ENCODE measurements at places on chromosomes 11 and 22.

DNA sequence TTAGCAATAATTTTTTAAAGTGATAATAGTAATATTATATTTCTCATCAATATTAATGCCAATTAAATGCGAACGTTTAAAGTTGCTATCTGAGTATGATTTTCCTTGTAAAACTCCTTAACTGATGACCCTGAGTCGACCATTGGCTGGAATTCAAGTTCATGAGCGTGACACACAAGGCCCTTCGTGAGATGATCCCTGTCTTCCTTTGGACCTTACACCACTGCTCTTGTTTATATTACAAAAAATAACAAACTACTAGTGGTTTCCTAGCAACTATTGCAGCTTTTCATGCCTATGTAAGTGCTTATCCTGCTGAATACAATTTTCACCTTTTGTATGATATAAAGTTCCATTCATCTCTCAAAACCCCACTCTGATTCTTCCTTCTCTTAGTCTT lies 752.9 kb downstream of the CNTN5 start:
- no peak for DNase-seq
- H3K36me3 ChIP-seq: no peaks in the 10 kb centered on the region

GRCh38 chr11:91688672-91689071 lies 535.9 kb upstream of the FAT3 start:
- H3K27me3 ChIP-seq: no peaks in the 10 kb centered on the region
- H3K4me1 ChIP-seq: no peaks in the 10 kb centered on the region
- DNase-seq: no peak
- H3K27ac ChIP-seq: no peak overlapping the region
- H3K36me3 ChIP-seq: no peaks in the 10 kb centered on the region

DNA sequence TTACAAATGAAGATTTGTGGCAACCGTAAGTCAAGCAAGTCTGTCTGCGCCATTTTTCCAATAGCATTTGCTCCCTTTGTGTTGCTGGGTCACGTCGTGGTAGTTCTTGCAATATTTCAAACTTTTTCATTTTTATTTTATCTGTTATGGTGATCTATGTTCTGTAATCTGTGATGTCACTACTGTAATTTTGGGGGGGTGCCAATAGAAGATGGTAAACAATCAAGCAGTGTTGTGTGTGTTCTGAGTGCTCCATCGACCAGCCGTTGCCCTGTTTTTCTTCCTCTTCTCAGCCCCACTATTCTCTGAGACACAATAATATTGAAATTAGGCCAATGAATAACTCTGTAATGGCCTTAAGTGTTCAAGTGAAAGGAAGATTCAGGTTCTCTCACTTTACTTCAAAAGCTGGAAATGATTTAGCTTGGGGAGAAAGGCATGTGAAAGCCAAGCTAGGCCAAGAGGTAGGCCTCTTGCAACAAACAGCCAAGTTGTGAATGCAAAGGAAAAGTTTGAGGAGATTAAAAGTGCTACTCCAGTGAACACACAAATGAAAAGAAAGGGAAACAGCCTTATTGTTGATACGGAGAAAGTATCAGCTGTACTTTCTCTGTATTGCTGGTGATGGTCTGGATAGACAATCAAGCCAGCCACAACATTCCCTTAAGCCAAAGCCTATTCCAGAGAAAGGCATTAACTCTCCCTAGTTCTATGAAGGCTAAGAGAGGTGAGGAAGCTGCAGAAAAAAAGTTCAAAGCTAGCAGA lies 7.5 kb downstream of the ZC3H12C start:
- H3K27ac ChIP-seq: no peak overlapping the region

DNA sequence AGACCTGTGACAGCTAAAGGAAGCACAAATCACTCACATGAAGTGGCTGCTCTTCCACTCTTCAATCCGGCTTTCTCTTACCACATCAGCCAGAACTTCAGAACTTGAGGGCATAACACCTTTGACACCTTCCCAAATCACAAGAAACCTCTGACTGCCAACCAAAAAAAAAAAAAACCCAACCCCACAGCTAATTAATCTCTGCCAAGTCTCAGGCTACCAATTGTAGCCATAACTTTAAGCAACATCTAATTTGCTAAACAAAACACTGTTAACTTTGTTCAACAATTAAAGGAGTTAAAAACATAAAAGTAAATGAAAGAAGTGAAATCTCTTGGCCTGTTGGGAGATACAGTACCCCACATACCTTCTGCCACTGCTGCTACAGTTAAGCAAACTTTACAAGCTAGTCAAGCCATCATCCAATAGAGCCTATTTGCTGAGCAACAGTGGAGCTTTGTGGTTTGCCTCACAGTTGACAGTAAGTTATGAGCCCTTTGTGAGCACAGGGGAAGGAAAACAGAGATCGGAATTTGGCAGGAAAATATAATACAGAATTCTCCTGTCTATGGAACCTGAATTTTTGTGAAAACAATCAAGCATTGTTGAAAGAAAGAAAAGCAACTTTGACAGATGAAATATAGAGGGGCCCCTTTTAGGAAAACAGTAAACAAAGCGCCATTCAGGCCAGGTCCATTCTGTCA lies at the start of gene SOX6:
Gene SOX6 (minus strand): TSS at position 490 of the 704 bp plus-strand sequence. CDS start 15,298 bp downstream, outside the sequence.
- H3K36me3 ChIP-seq: no peaks in the 10 kb centered on the region
- no peak within 1 kb of the TSS for H3K4me3 ChIP-seq
- no peaks in the 10 kb centered on the region for H3K4me1 ChIP-seq
- H3K27ac ChIP-seq: no peak within 1 kb of the TSS
- no peak for DNase-seq
- no peaks in the 10 kb centered on the region for H3K27me3 ChIP-seq

- H3K27me3 ChIP-seq: no peaks in the 10 kb centered on the region
- peak; percentile 54 for DNase-seq
- peaks cover 3% of the 10 kb centered on the region for H3K4me1 ChIP-seq
- no peak overlapping the region for H3K27ac ChIP-seq
- H3K4me3 ChIP-seq: peak overlapping the region; percentile 41
Measured at GRCh38 chr11:124481365-124482323, 36.1 kb upstream of the OR8B8 start.

GRCh38 chr11:118635642-118636041 lies 28.2 kb downstream of the PHLDB1 start:
- no peaks in the 10 kb centered on the region for H3K4me1 ChIP-seq
- no peak for DNase-seq
- H3K36me3 ChIP-seq: no peaks in the 10 kb centered on the region
- no peak overlapping the region for H3K27ac ChIP-seq
- H3K27me3 ChIP-seq: peaks cover 20% of the 10 kb centered on the region

GRCh38 chr11:515131-515530 lies 8.1 kb upstream of the RNH1 start:
- no peaks in the 10 kb centered on the region for H3K36me3 ChIP-seq
- no peak overlapping the region for H3K4me3 ChIP-seq
- no peak overlapping the region for H3K27ac ChIP-seq
- no peak for DNase-seq

DNA sequence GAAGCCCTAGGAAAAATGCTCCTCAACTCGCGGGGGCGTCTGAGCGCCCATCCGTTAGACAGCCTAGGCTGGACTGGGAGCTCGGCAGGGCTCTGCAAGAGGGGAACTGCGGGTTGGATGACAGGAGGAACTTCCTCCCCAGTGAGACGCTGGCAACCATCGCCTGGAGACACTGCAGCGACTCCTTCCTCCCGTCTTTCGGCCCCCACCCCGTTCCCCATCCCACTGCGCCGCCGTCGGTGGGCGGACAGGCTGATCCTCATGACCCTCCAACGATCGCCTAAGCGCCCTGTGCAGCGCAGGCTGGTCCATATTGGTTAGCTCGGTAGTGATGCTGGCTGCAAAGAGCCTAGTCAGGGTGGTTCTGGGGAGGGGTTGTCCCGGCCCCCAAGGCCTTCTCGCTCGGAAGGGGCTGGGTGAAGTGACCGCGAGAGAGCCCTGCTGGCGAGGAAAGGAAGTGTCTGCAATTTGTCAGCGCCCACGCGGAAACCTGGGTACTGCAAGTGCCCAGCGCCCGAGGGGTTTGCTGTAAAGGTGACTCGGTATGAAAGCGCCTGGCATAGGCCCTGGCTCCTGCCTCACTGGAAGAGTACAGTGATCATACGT lies 638 bp downstream of the NRGN start:
- H3K4me1 ChIP-seq: peaks cover 9% of the 10 kb centered on the region
- H3K4me3 ChIP-seq: peak overlapping the region; percentile 59
- H3K27me3 ChIP-seq: no peaks in the 10 kb centered on the region
- H3K27ac ChIP-seq: no peak overlapping the region

- no peaks in the 10 kb centered on the region for H3K36me3 ChIP-seq
- no peak overlapping the region for H3K27ac ChIP-seq
- DNase-seq: no peak
- no peak overlapping the region for H3K4me3 ChIP-seq
- no peaks in the 10 kb centered on the region for H3K27me3 ChIP-seq
- no peaks in the 10 kb centered on the region for H3K4me1 ChIP-seq
Measured at GRCh38 chr11:105156231-105156630, 16.7 kb upstream of the CARD18 start.

- H3K27me3 ChIP-seq: no peaks in the 10 kb centered on the region
- no peak for DNase-seq
- no peaks in the 10 kb centered on the region for H3K36me3 ChIP-seq
- H3K4me3 ChIP-seq: no peak overlapping the region
- H3K4me1 ChIP-seq: no peaks in the 10 kb centered on the region
Measured at GRCh38 chr11:10432493-10432892, 22.6 kb upstream of the AMPD3 start.

DNA sequence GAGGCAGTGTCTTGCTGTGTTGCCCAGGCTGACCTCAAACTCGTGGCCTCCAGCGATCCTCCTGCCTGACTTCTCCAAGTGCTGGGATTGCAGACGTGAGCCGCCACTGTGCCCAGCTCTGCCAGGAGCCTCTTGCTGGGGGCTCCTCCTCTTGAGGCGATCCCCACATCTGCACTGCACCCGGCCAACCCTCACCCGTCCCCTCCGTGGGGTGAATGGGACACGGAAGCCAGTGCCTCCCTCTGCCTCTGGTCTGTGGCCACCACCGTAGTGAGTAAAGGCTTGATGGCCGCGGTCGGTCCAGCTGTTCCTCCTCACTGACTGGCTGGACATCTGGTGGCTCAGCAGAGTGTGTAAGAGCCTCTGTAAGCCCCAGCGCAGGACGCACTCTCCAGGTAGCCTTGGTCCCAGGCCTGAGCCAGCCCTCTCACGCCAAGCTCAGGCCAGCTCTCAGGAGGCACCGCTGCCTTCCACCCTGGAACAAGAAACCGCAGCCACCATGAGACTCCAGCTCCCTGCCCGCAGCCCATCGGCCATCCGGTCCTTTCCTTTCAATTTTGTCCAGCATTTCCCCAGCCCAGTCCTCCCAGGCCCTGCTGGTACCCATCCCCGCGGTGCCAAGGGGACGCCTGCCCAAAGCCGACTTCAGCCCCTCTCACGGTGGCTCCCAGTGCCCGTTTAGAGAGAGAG lies 100.3 kb downstream of the BRD1 start:
- no peak for DNase-seq
- H3K36me3 ChIP-seq: no peaks in the 10 kb centered on the region
- no peak overlapping the region for H3K4me3 ChIP-seq
- no peak overlapping the region for H3K27ac ChIP-seq
- peaks cover 84% of the 10 kb centered on the region for H3K27me3 ChIP-seq

GRCh38 chr11:131600628-131601027 lies 230.2 kb downstream of the NTM start:
- no peak overlapping the region for H3K4me3 ChIP-seq
- H3K36me3 ChIP-seq: no peaks in the 10 kb centered on the region

- no peak overlapping the region for H3K27ac ChIP-seq
- DNase-seq: no peak
- no peaks in the 10 kb centered on the region for H3K36me3 ChIP-seq
- H3K4me3 ChIP-seq: no peak overlapping the region
Measured at GRCh38 chr11:38460896-38461295, 1862.9 kb upstream of the RAG2 start.

GRCh38 chr11:2940147-2940920 lies 11.1 kb upstream of the PHLDA2 start:
- H3K27me3 ChIP-seq: no peaks in the 10 kb centered on the region
- H3K27ac ChIP-seq: no peak overlapping the region
- DNase-seq: no peak
- 0 out of 2 replicates have a peak, but pooled peaks cover 3% of the 10 kb centered on the region for H3K36me3 ChIP-seq

- no peaks in the 10 kb centered on the region for H3K4me1 ChIP-seq
- no peaks in the 10 kb centered on the region for H3K36me3 ChIP-seq
- DNase-seq: no peak
- H3K4me3 ChIP-seq: no peak overlapping the region
- H3K27me3 ChIP-seq: no peaks in the 10 kb centered on the region
Measured at GRCh38 chr22:37734964-37735451, 38.2 kb downstream of the TRIOBP start.

GRCh38 chr11:28476049-28476448 lies 367.9 kb downstream of the METTL15 start:
- H3K4me1 ChIP-seq: no peaks in the 10 kb centered on the region
- H3K4me3 ChIP-seq: no peak overlapping the region
- H3K27ac ChIP-seq: no peak overlapping the region
- H3K27me3 ChIP-seq: no peaks in the 10 kb centered on the region
- DNase-seq: no peak
- no peaks in the 10 kb centered on the region for H3K36me3 ChIP-seq

DNA sequence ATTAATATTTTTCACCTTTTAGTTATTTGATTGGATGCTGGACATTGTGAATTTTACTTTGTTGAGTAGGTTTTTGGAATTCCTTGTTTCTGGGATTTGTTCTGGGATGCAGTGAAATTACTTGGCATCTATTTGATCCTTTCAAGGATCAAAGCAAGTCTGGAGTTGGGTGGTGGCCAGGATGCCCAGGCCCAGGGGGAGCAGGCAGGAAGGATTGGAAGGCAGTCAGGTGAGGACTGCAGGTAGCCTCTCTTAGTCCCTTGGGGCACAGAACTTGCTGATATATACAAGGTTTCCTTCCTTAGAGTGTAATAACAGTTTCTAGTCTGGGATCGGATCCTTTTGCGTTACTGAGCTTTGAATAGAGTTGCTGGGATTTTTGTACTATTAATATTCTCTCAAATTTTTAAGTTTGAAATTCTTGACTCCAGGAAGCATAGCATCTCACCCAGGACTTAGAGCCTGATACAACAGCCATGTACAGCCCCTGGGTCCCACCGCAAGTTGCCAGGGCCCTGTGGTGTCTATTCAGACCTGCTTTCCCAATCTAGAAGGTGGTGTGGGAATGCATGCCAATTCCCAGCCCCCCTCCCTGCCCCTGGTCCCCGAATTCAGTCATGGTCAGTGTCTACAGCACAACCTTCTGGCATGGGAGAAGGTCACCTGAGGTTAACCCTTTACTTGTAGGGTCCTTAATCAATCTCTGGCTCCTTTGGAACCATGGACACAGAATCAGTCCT lies 6.1 kb downstream of the ZNF74 start:
- no peaks in the 10 kb centered on the region for H3K36me3 ChIP-seq
- no peak overlapping the region for H3K27ac ChIP-seq
- no peak for DNase-seq
- no peak overlapping the region for H3K4me3 ChIP-seq

- H3K27ac ChIP-seq: no peak overlapping the region
- no peak overlapping the region for H3K4me3 ChIP-seq
Measured at GRCh38 chr11:9037046-9037780, 33.4 kb upstream of the NRIP3 start.

All from MM.1S (cell line).